ENCODE measurements at places on chromosomes 7 and 10.

DNA sequence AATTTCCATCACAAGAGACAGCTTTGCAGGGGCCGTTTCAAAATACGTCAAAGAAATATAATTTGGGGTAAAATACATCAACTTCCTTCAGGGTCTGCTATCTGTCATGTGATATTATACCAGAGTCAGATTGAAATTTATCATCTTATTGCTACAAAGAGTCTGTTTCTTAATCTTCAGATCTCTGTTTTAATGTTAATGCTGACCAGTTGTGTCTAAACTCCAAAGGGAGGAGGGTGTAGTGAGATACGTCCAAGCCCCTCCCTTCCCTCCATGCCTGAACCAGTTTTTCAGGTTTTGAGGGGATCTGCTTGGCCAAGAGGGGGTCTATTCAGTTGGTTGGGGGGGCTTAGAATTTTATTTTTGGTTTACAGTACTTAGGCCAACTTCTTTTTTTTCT lies 891.6 kb downstream of the GRM8 start:
- DNase-seq, result no peak

- DNase-seq, result no peak
Observed at GRCh38 chr7:77327067-77327931, 88.8 kb downstream of the GSAP start.

DNA sequence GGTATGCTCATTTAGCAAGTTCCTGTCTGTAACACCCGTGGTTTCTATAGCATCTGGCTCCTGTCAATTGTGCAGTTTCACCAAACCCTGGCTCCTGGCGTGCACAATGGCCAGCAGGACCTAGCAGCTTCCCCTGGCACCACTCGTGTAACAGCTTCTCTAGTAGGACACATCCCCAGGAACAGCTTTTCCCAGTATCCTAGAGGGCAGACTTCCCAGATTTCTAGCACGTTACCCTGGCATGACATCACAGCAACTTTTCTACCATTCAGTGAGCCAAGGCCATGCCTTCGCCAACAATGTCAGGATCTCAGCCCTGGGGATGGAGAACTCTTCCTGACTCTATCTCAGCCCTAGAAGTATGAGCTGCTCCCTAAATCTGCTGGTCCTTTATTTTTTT lies 6.5 kb downstream of the YME1L1 start:
- DNase-seq, result no peak

DNA sequence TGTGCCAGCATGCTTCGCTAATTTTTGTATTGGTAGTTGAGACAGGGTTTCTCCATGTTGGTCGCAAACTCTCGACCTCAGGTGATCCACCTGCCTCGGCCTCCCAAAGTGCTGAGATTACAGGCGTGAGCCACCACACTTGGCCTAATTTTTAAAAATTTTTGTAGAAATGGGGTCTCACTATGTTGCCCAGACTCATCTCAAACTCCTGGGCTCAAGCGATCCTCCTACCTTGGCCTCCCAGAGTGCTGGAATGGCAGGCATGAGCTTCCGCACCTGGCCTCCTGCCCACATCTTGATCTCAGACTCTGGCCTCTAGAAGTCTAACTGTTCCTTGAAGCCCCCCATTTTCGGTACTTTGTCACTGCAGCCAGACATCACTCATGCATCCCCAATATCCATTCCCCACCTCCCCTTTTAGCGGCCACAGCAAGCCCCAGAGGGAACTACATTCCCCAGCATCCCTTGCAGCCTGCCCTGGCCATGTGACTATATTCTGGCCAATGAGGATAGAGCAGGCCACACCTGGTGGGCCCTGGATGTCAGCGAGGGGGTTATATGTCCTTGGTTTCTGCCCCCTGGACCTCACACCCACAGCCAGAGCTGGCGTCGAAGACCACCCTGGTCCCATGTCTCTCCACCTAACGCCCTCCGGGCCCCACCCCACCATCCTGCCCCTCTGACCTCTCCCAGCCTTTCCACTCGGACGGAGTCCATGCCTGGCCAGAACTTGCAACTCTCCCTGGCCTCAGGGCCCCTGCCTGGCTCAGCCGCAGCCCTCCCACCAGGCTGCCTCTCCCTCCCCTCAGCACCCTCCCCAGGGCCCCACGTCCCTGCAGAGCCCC lies 33.8 kb downstream of the MICALL2 start:
- peak; percentile 84 for DNase-seq

DNA sequence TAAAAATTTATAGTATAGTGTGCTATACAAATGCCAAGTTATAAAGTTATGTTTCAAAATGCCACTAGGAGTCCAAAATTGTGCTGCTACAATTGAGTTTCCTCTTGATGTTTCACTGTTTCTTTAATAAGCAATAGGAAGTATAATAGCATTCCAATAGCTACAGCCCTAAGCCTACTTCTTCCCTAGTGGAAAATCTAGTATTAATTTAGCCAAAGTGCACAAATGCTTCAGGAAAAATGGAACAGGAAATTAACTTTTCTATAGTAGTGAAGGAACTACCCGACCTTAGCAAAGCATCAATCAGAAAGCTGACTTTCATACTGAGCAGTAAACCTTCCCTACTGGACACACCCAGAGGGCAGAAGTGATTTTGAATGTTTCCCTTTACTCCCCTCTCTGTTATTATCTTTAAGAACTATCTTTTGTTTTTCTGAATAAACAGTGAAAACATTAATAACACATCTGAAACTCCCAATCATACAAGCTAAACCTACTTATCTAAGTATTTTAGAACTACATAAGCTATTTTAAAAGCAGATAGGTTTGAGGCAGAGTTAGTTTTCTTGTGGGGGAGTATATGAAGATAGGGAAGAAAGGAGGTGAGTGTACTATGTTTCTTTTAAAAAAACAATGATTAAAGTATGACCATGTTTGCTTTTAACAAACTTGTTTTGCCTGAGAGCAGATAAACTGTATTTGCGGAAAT lies 13.7 kb downstream of the CPED1 start:
- DNase-seq, result no peak

DNA sequence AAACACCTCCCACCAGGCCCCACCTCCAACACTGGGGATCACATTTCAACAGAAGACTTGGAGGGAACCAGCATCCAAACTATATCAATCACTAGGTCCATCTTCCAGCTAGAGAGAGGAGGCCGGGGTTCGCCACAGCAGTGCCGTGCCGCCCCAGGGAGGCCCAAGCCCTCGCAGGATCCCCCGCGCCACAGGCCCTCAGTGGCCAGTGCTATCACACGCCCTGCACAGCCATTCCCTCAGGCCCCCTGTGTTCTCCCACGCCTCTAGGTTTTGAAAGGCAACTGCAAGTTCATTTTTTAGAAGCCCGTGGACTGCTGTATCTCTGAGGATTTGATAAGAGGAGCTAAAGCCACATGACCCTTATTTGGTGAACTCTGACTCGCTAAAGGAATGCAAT lies 136.4 kb downstream of the OAT start:
- DNase-seq, result no peak
